ENCODE measurements at places on chromosomes 12 and 14.

DNA sequence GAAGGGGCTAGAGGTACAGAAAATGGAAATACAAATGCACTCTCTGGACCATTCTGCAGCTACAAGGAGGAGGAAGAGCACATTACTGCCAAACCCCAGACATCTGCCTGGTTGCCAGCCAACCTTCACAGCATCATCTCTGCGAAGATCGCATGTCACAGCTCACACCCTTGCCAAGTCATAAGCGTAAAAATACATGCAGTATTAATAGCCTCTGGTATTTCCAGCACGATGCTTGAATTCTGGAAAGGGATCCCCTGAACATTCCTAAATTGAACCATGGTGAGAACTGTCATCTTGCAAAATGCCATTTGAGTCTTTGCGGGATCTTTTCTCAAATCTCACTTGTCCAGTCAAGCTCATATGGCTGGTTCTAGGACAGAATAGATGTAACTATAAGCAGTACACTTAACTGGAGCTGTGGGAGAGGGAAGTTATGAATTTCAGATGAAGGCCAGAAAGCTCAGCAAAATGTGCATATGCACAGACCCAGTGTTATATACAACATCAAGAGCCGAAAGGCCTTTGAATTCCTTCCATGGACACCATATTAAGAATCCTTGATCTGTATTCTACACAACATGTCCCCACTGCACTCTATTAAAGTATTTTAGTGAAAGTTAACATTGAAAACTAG is 211.6 kb downstream of the DUSP6 start:
- DNase-seq, result no peak

DNA sequence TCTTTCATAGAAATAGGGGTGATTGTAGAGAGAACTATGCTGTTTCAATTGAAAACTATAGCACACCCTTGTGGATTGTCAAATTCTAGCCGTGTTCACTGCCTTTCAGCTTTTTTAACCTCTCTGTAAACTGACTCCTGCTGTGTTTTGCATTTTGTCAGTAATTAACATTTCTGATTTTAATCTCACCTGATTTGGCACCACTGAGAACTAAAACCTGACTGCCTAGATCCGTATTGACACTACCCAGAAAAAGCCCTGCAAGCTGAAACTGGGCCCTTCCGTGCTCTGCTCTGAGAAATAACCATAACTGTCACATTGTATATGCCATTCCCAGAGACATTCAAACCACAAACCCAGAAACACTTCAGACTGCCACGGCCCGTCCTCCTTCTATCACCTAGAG is 26.6 kb upstream of the ETV6 start:
- peak; percentile 22 for DNase-seq

DNA sequence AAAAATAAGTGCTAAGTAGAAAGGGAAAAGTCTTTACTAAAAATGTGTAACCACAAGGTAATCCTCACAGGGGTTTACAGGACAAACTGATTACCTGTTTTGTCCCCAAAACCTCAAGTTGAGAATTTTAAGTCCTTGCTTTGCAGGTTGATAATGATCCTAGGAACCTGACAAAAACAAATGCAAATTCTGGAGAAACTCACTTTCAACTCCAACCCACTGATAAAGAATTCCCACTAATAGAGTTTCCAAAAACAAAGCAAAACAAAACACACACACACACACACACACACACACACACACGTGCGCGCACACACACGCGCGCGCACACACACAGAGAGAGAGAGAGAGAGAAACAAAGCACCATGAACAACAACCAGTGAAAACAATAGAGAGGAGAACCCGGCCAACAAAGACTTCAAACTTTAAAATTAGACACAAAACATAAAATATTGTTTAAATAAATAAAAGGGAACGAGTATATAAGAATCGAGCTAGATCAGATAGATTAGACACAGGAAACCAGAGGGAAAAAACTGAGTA is 187.0 kb upstream of the FOXN3 start:
- DNase-seq, result no peak

GRCh38 chr12:92107094-92107493 is 38.6 kb downstream of the BTG1 start:
- no peak for DNase-seq

DNA sequence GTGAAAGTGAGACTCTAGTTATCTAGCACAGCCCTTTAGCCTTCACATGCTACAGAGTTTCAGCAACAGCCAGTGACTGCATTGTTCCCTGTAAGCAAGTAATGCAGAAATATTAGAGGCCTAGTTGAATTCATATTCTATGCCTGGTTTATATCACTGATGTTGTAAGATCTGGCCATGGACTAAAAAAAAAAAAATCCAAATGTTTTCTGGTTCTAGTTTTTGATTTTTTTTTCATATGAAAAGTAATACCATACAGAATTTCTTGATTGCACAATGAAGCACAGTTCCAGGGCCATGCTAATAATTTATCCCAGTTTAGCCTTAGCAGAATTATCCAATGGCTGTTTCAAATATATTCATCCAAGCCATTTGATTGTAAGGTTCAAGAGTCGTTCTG is 341.5 kb upstream of the DDHD1 start:
- DNase-seq, result no peak

DNA sequence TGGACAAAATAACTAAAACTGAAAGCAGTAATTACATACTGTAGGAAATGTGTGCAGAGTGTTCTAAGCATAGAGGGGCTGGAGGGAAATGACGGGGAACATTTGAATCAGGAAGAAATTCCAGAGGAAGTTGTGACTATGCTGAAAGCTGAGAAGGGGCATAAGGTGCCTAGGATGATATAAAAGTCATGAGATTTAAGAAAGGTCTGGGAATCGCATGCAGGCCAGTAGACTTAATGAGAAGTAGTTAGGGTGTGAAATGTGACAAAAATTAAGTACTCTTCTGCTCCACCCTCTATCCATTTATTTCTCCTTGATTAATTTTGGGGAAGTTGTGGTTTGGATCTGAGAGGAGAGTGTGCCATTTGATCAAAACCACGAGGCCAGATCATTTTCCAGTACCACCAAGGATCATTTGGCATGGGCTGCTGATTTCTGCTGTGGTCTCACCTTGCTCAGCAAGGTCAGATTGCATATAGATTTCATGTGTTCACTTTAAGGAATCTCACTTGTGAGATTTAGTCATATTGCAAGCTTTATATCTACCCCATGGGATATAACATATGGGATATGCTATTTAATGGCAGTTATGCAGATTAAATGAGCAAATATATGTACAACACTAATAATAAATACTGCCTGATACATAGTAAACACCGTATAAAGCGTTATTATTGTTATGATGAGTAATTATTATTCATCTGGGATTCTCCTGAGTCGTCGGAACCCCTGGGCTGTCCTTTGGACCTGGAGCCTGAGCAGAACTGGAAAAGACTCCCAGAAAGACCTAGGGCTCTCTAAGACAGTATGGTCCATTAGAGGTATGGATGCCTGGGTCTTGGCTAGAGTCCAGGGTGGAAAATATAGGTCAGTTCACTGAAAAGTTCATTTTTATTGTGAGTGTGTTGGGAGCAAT is 72.3 kb downstream of the SRGAP1 start:
- no peak for DNase-seq

GRCh38 chr14:32384464-32384863 is 55.4 kb downstream of the AKAP6 start:
- no peak for DNase-seq

GRCh38 chr12:90112666-90113065 is 404.0 kb upstream of the ATP2B1 start:
- DNase-seq, result no peak

GRCh38 chr12:27635349-27635972 is 60.8 kb upstream of the REP15 start:
- peak; percentile 22 for DNase-seq

Data from LNCaP clone FGC (cell line).